ENCODE measurements at places on chromosomes 6 and 20.

- DNase-seq = no peak
Observed at GRCh38 chr6:43096451-43097097, 20.5 kb downstream of the PTK7 start.

DNA sequence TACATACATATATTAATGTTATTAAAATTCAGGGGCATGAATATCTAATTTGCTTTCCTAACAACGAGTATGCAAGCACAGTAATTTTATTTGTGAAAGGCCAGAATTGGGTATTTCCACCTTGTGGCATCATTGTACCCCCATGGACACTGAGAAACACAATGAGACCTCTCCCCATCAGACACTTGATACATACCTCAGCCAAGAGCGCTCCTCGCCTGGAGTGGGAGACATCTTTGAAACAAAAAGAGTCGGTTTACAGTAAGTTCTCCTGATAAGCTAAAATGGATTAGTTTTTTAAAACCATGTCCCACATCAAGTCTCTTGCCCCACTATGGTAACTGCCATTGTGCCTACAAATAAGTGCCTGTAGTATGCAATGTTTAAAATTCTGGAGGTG lies 2.1 kb downstream of the CNR1 start:
- DNase-seq = no peak

GRCh38 chr6:143205991-143206390 lies 145.3 kb downstream of the AIG1 start:
- no peak for DNase-seq

GRCh38 chr6:151179321-151179720 lies 60.4 kb upstream of the AKAP12 start:
- DNase-seq = no peak

DNA sequence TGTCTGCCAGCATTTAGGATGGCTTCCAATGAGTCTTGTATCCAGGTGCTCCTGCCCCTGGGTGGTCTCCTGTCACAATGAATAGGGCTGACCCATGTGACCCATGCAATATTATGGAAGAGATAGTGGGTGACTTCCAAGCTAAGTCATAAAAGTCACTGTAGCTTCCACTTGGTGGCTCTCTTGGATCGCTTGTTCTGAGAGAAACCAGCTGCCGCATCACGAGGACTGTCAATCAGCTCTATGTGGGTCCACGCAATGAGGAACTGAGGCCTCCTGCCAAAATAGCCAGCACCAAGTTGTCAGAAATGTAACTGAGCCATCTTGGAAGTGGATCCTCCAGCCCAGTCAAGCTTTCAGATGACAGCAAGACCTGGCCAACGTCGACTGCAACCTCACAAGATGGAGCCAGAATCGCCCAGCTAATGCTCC lies 14.9 kb upstream of the MATN4 start:
- DNase-seq = no peak

- no peak for DNase-seq
Observed at GRCh38 chr6:130882370-130882769, 55.2 kb downstream of the SMLR1 start.

GRCh38 chr6:71474942-71475341 lies 186.3 kb downstream of the OGFRL1 start:
- no peak for DNase-seq

Data from central memory CD4-positive, alpha-beta T cell (primary cell).